Heart right ventricle (tissue), 16 donors: ENCODE measurements at places on chromosomes 1 and 21. TPM values are rescaled to one million over a fixed set of nuclear protein-coding genes. Genes with fewer than 3 reads are reported as not detected.

GRCh38 chr1:235054936-235055335, 73.7 kb downstream of the TOMM20 start:
- no peaks in the 10 kb centered on the region for H3K27me3 ChIP-seq
- DNase-seq: no peak
- peaks cover 17% of the 10 kb centered on the region for H3K4me1 ChIP-seq
- no peak overlapping the region for H3K27ac ChIP-seq

- H3K4me3 ChIP-seq: no peak overlapping the region
- H3K27ac ChIP-seq: no peak overlapping the region
- peaks cover 7% of the 10 kb centered on the region for H3K36me3 ChIP-seq
- no peaks in the 10 kb centered on the region for H3K27me3 ChIP-seq
- no peaks in the 10 kb centered on the region for H3K4me1 ChIP-seq
Observed at GRCh38 chr1:172041102-172041501, 199.8 kb downstream of the DNM3 start.

GRCh38 chr1:28309702-28310101, 19.1 kb upstream of the MED18 start:
- no peak for DNase-seq
- no peak overlapping the region for H3K27ac ChIP-seq
- H3K4me3 ChIP-seq: no peak overlapping the region
- H3K27me3 ChIP-seq: no peaks in the 10 kb centered on the region
- H3K36me3 ChIP-seq: no peaks in the 10 kb centered on the region
- no peaks in the 10 kb centered on the region for H3K4me1 ChIP-seq

GRCh38 chr1:64417803-64418202, 52.1 kb upstream of the CACHD1 start:
- DNase-seq: no peak
- no peak overlapping the region for H3K27ac ChIP-seq
- no peak overlapping the region for H3K4me3 ChIP-seq

- no peak overlapping the region for H3K27ac ChIP-seq
- DNase-seq: no peak
- H3K27me3 ChIP-seq: peaks cover 60% of the 10 kb centered on the region
- H3K36me3 ChIP-seq: no peaks in the 10 kb centered on the region
- H3K4me3 ChIP-seq: no peak overlapping the region
- no peaks in the 10 kb centered on the region for H3K4me1 ChIP-seq
Observed at GRCh38 chr1:165116171-165116570, 240.3 kb downstream of the LMX1A start.

GRCh38 chr1:921011-921837, 2.5 kb upstream of the SAMD11 start:
- no peak overlapping the region for H3K4me3 ChIP-seq
- peaks cover 38% of the 10 kb centered on the region for H3K4me1 ChIP-seq
- peaks cover 17% of the 10 kb centered on the region for H3K27me3 ChIP-seq
- H3K36me3 ChIP-seq: no peaks in the 10 kb centered on the region

DNA sequence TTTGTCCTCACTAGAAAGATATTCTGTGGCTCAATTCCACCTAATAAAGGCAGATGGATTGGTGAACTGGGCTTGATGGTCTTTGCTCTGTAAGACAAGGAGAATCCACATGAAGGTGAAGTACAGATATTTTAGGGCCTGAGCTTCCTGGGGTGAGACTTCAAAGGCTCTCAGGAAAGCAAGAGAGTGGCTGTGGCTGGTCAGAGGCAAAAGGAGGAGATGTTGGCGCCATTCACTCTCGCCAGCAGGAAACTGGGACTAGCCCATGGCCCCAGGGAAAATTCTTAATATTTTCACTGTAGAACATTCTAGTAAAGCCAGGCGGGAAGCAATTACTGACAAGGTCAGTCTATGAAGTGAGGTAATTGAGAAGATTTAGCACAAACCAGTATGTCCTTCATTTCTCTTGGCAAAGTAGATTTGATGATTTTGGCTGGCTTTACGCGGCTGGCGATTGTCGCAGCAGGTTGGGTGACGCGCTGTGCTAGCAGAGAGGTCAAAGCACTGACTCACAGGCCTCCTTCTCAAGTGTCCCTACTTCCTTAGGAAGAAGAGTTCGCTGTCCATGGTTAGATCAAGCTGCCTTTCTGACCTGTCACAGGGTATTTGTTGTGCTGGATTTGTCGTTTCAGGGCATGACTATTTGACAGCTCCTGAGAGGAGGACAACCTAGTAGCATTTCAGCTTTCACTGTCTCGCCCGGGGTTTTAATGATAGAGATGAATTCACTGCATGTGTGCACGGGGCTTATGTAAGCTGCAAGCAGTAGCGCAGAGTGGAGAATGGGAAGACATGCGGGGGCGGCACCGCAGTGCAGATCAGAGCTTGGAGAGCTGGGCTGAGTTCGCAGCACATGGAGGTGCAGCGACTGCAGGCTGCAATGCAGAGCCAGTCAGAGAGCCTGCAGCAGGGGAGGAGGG, 32.7 kb downstream of the XCL1 start:
- H3K27me3 ChIP-seq: no peaks in the 10 kb centered on the region
- peak; percentile 27 for DNase-seq
- H3K27ac ChIP-seq: no peak overlapping the region
- H3K4me1 ChIP-seq: peaks cover 31% of the 10 kb centered on the region
- H3K36me3 ChIP-seq: no peaks in the 10 kb centered on the region

The GUCA2B gene
- total RNA-seq: not detected

- H3K36me3 ChIP-seq: no peaks in the 10 kb centered on the region
- H3K27ac ChIP-seq: no peak overlapping the region
- H3K27me3 ChIP-seq: no peaks in the 10 kb centered on the region
- H3K4me3 ChIP-seq: no peak overlapping the region
- no peak for DNase-seq
- H3K4me1 ChIP-seq: peaks cover 21% of the 10 kb centered on the region
Observed at GRCh38 chr21:15842565-15842880, 112.7 kb downstream of the USP25 start.

DNA sequence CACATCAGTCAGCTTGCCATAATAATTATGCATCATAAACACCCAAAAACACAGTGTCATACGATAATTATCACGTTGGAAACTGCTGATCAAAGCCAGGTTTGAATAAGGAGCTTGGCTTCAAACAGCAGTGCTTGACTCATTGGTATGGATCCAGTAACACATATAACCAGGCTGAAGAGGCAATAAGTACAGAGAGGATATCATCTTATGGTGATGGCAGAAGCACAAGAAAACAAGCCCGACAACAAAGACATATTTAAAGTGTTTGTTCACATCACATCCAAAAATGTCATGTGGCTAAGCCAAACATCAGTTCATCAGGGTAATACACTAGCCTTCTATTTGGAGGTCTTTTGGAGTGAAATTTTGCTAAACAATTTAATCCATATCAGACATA, 389.7 kb downstream of the NCAM2 start:
- H3K27me3 ChIP-seq: no peaks in the 10 kb centered on the region
- no peak overlapping the region for H3K4me3 ChIP-seq
- H3K4me1 ChIP-seq: no peaks in the 10 kb centered on the region
- no peak for DNase-seq

The LGR6 gene
- 9.6 TPM for total RNA-seq

The SLC1A7 gene
- 0.37 TPM for total RNA-seq
